ENCODE measurements at places on chromosomes 2 and 18.
A peak's percentile ranks its signal among the peaks of the same experiment; 100 is the strongest.

GRCh38 chr2:158034198-158034866, 67.3 kb upstream of the UPP2 start:
- peak; percentile 57 for DNase-seq

GRCh38 chr2:106990297-106990696, 104.3 kb upstream of the ST6GAL2 start:
- DNase-seq, result no peak

DNA sequence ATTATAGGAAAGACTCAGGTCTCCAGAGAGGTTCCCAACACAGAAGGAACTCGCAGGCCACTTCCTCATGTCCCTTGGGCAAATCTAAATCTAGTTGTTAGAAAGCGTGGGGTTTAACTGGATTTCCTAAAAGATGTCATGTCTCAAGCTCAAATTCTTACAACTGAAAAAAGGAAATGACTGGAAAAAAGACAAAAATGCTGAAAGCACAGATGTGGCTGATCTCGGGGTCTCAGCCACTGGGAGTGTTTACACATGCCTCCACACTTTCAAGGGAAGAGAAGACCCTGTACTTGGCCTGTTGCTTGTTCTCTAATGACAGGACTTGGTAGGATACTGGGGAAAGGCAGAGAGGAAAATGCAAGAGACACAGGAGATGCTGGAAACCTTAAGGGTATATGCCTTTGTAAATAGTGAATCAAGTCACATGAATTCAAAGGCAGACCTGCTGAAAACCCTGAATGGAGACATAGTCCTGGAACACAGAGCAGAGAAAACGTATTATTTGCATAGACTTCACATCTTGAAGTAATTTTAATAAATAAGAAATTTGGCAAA, 160.9 kb upstream of the MEIS1 start:
- DNase-seq, result no peak

- DNase-seq, result no peak
These were observed 62.1 kb upstream of the NPAS2 start for GRCh38 chr2:100757621-100758394.

DNA sequence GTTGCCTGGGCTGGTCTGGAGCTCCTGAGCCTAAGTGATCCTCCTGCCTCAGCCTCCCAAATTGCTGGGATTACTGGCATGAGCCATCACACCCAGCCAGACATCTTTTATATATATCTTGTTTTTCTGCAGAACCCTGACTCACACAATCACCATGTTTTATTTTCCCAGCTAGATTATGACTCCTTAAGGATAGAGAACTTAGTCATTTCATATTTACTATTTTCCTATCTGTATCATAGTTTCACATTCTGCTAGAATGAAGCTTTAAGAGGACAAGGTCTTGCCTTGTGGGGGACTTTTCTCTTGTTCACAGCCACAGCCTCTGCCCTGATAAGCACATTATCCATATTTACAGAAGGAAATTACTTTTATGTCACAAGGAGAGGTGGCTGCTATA, 73.9 kb downstream of the LBH start:
- no peak for DNase-seq

GRCh38 chr2:42125841-42126594, 43.1 kb upstream of the EML4 start:
- DNase-seq, result peak; percentile 19

DNA sequence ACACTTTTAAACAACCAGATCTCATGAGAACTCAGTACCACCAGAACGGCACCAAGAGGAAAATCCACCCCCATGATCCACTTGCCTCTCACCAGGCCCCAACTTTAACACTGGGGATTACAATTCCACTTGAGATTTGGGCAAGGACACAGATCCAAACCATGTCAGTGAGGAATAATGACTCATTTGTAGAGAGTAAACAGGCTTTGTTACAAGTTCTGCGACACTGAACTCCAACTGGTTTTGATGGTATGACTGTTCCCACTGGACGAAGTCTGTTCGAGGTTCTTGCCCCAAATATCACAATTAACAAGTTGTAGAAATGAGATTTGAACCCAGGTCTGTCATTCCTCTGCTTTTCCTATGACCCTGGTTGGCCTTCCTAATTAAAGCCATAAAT, 718.1 kb upstream of the ID2 start:
- no peak for DNase-seq

DNA sequence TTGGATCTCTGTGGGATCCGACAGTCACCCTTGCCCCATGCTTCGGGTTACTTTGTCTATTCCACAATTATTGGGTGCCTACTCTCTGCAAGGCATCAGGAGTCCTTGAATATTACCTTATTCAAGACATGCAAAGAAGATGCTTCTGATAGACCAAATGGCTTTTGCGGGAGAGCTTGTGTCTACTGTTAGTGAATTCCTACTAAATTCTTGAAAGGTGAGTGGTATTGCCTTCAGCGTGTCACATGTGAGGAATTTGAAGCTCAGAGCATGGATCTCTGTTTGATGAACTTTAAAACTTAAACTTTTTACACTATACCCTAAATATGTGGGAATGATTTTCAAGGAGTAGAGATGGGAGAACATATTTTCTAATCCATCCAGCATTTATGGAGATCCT, 184.4 kb downstream of the LTBP1 start:
- DNase-seq, result no peak

DNA sequence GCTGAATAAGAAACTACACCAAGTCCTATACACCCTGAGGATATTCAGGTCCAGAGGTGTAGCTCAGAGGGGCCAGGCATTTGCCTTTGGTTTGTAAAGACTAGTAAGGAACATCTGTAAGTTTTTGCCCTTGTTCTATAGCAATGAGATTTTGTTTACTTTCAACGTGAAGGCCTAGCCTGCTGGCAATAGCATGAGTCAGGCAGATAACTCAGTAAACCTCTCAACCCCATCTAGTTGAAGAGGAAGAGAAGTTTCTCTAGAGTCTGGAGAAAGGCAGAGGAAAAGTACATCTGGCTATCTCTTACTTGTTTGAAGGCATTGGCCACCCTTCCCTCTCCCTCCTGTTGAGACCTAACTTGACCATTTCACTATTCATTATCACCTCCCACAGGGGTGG, 70.3 kb upstream of the ZNF521 start:
- DNase-seq, result no peak

DNA sequence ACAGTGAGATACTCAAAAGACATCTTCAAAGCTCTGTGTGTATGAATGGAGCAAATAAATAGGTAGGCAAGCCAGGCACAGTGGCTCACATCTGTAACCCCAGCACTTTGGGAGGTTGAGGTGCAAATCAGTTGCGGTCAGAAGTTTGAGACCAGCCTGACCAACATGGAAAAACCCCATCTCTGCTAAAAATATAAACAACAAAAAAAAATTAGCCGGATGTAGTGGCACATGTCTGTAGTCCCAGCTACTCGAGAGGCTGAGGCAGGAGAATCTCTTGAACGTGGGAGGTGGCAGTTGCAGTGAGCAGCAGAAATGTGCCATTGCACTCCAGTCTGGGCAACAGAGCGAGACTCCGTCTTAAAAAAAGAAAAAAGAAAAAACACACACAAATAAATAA, 945.1 kb upstream of the PIK3C3 start:
- DNase-seq, result no peak

DNA sequence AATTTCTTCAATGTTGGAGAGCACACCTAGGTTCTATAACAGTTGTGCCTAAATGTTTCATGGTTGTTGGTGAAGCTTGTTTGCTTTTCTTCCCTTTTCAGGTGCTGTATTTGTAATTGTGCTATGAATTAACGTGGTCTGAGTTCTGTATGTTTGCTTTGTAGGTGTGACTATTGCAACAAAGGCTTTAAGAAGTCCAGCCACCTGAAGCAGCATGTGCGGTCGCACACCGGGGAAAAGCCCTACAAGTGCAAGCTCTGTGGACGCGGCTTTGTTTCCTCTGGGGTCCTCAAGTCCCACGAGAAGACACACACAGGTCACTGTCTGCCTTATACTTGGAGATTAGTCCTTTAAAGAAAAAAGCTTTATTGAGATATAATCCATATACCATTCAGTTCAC, 91.2 kb downstream of the ZNF236 start:
- DNase-seq, result no peak

DNA sequence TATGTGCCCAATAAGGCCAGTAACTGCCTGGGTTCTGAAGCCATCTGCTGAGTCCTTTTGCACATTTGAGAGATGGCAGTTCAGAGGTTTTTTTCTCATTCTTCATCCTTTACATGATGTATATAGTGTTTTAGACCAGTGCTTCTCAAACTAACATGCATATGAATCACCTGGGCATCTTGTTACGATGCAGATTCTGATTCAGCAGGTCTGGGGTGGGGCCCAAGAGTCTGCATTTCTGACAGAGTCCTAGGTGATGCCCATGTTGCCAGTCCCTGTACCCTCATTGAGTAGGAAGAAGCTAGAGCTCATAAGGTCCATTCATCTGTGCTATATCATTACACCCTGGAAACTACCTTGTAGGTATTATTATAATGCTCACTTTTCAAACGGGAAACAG, 3.8 kb downstream of the SMYD5 start:
- no peak for DNase-seq

DNA sequence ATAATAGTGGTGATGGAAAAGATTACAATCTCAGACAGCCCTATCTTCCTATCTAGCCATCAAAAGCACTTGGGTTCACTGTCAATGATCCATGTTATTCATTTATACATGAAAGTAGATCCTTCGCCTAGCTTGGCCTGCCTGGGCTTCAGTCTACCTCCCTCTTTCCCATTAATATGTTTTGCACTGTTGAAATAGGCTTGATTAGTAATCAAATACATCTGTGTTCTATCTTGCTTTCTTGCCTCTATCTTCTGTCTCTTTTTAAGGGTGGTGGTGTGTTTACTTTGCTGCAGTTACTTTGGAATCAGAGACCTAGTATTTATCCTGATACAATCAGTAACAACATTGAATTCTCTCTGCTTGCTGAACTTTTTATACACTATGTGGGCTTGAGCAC, 521.2 kb downstream of the TNS1 start:
- DNase-seq, result no peak

- DNase-seq, result no peak
These were observed 58.7 kb downstream of the IL1RL2 start for GRCh38 chr2:102245266-102246151.

GRCh38 chr2:172865422-172865821, 129.8 kb downstream of the RAPGEF4 start:
- no peak for DNase-seq

- DNase-seq, result no peak
These were observed 34.5 kb upstream of the DSEL start for GRCh38 chr18:67550872-67551520.

- DNase-seq, result no peak
These were observed 403.1 kb downstream of the IRS1 start for GRCh38 chr2:226396541-226396940.

DNA sequence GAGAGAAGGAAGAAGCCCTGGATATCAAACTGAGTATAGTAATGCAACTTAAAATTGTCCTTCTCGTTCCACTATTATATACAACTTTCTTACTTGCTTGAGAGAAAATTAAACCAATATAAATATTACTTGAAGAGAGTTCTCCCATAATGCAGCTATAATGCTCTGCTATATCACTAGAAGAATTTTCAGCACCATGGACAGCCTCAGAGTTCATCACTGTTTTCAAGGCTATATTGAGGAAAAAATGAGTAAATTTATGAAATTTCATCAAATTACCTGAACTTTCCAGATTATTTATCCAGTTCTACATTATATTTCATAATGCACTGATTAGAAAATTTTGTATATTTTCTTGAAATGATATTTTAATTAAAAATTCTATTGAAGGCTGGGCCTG, 1053.5 kb upstream of the FAM98A start:
- DNase-seq, result peak; percentile 4

DNA sequence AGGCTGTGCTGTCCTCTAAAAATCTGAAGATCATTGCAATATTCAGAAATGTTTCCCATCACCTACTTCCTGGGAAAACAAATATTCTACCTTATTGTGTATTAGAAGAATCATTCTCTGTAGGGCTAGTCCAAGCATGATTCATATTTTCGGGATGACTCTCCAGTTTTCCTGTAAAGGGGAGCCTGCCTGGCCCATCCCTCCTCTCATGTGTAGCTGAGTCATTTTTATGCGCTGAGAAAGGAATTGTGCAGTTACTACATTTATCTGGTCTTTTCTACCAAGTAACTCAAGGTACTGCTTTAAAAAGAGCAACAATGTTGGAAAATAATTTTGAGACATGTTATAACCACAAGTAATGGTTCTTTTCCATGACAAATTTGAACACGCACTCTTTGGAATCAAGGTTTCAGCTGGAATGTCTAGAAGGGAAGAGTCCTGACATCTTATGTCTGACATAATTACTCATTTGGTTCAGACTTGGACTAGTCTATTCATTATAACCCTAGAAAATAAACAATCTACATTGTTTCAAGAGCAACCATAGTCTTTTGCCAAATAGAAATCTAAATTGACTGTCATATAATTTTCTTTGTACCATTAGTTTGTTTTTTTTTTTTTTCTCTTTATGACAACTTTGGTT, 6.6 kb downstream of the DSG3 start:
- no peak for DNase-seq

DNA sequence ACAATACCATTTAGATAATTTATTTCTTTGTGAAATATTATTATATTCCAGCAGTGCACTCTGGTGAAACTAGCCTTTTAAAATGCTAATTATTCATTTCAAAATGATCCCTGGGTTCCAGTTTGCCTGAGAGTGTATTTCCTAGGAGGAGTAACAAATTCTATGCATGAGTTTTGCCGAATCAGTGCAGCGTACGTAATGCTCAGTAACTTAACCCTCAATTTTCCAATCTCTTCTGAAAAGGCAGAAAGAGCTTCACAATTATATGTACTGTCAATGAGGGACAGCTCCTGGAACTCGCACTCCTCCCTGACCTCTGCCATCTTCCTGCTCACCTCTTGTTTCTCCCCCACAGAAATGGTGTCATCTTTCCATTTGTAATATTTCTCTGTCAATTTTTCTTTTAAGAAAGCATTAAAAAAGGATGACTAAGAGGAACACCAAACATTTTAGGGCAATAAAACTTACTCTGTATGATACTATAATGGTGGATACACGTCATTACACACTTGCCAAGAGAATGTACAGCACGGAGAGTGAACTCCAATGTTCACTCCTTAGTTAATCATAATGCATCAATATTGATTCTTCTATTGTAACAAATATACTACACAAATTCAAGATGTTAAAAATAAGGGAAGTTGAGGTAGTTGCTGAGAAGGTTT, 25.7 kb upstream of the XIRP2 start:
- DNase-seq, result no peak

- no peak for DNase-seq
These were observed 102.2 kb upstream of the UXS1 start for GRCh38 chr2:106296182-106296815.

DNA sequence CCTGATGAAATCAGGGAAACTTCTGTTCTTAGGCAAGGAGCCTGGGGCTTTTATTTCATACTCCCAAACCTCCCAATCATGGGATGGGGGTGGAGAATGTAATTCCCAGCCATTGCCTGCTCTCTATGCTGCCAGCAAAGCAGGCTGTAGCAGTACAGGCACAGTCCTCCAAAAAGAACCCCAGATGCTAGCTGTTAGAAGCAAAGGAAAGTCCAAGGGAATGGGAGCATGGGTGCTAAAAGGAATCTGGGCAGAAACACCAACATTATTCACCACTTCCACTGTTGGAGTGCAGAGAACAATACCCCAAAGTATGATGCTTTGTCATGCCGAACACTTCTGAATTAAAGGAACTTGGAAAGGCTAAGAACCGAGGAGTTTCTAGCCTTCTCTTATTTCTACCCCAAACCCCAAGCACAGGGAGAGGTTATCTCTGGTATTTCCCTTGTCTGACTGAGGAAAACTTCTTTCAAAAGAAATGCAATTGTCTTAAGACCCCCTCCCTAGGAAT, 24.7 kb downstream of the MDH1 start:
- no peak for DNase-seq

- DNase-seq, result no peak
These were observed 64.5 kb downstream of the CACNB4 start for GRCh38 chr2:152034257-152034801.

- DNase-seq, result no peak
These were observed 36.6 kb downstream of the ZDBF2 start for GRCh38 chr2:206311026-206311425.
